ENCODE measurements at places on chromosomes 5 and 9.

DNA sequence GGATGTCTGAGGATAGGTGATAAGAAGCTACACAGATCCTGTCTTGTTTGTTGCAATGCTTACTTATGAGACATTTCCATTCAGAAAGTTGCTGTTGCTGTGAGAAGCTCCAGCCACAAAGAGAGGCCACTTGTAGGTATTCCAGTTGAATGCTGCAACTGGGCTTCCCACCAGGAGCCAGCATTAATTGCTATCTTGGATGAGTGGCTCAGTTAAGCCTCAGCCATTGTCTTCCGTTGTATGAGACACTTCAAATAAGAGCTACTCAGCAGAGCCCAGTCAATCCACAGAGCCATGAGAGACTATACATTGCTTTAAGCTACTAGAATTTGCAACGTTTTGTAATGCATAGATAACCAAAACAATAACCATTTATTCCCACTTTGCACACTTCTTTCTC is 104.3 kb upstream of the ARRDC3 start:
- DNase-seq, result no peak

GRCh38 chr5:10583663-10584572 is 20.0 kb downstream of the ANKRD33B start:
- no peak for DNase-seq

DNA sequence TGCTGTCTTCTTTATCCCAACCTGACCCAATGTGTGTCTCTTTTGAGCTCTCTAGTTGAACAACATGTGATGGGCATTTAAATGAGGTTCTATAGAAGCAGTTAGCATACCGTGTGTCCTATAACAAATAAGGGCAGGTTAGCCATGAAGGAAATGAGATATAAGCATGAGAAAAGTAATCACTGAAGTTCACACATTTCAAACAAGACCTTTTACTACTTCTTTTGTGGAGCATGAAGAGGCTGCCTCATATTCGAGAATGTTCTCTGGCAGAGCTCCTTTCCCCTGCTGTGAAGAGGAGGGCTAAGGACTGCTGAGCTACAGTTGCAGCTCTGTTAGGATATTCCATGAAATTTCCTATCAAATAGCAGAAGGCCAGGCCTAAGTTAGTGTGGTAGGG is 15.2 kb upstream of the SNCAIP start:
- DNase-seq, result no peak

- DNase-seq, result no peak
Observed at GRCh38 chr9:31034311-31034710, 1350.1 kb upstream of the ACO1 start.

- DNase-seq, result no peak
Observed at GRCh38 chr9:72925126-72925789, 27.6 kb downstream of the ALDH1A1 start.

DNA sequence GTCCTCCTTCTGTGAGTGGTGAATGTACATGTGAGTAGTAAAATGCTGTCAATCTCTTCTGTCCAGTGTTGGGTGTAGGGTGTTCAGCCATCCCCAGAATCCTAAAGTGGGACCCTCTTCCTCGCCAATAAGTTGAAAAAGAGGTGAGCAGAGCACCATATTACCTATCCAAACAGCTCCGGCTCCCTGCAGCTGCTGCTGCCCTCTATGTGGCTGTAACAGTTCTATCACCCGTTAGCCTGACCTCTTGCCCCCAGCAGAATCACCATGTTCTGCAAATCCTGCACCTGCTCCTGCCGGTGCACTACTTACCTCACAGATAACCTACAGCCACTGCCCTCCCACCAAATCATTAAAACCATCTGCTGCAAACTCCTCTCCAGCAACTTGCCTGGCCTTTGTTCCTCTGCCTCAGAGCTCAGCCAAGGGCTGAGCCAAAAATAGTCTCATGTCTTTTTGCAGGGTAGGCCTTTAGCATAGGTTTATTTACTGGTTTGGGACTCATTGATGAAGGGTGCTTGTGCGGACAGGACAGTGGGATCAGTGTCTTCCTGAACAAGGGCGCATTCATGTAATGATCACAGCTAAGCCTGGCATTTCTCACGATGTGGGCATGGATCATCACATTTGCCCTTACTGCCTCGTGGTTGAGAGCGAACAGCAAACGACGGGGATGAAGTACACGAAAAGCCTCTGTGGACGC is 49.6 kb upstream of the CCL21 start:
- no peak for DNase-seq

GRCh38 chr9:123550012-123550411 is 194.0 kb downstream of the CRB2 start:
- no peak for DNase-seq

DNA sequence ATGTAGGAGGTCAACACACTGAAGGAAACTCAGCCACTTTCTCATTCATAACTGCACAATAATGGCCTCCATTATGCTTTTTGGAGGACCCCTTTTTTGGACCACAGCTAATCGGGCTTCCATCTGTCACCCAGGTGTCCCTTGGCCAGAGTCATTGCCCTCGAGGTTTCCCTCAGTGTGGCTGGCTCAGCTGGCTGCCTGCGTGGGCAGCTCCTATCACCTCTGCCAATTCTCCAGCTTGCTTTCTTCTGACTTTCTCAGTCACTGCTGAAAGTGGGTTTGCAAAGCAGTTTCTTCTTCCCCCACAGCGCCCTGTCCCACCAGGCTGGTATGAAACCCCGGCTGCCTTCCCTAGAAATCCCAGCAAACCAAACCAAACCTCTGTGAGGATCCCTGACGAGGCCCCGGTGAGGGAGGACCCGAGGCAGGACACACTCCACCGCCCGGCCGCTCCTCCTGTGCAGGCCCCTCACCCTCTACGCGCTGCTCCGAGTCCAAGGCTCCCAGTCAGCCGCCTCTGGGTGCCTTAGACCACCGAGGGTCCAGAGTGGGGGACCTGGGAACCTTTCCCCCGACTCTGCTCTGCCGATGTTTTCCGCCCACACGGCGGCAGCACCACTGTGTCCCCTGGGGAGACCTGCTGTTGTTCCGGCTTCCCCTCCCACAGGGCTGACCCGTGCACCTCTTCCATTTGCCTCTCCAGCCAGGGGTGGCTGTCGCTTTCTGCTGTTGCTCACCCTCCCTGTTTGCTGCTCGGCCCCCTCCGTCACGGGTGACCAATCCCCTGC is 109.5 kb downstream of the TENT4A start:
- no peak for DNase-seq

- no peak for DNase-seq
Observed at GRCh38 chr5:54540286-54540685, 22.7 kb downstream of the SNX18 start.

GRCh38 chr5:96175090-96175489 is 213.4 kb upstream of the ELL2 start:
- DNase-seq, result no peak

DNA sequence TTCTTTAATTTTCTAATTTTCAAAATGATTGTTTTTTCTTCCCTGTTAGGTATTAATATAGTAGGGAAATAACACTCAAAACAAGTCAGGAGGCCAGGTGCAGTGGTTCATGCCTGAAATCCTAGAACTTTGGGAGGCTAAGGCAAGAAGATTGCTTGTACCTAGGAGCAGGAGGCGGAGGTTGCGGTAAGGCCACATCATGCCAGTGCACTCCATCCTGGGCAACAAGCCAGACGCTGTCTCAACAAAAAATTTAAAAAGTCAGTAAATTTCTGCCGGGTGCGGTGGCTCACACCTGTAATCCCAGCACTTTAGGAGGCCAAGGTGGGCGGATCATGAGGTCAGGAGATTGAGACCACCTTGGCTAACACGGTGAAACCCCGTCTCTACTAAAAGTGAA is 10.2 kb upstream of the CDK7 start:
- no peak for DNase-seq

- DNase-seq, result no peak
Observed at GRCh38 chr5:59698207-59699178, 195.0 kb downstream of the PDE4D start.

DNA sequence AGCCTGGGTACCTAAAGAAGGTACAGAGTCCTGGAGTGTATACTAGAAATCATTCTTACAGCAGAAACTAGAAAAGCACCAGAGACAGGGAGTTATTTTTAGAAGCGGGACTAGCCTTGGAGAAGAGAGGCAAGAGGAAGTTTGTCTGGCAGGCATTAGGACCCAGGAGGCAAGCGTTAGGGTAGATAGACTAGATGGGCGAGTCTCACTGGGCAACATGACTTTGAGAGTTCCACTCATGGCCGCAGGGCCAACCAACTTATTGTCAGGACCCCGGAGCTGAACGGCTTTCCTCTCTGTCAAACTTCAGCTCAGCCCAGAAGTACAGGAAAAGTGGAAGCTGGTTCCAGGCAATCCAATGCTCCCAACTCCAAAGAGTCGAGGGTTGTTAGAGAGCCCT is 34.1 kb upstream of the NPR3 start:
- DNase-seq, result no peak

DNA sequence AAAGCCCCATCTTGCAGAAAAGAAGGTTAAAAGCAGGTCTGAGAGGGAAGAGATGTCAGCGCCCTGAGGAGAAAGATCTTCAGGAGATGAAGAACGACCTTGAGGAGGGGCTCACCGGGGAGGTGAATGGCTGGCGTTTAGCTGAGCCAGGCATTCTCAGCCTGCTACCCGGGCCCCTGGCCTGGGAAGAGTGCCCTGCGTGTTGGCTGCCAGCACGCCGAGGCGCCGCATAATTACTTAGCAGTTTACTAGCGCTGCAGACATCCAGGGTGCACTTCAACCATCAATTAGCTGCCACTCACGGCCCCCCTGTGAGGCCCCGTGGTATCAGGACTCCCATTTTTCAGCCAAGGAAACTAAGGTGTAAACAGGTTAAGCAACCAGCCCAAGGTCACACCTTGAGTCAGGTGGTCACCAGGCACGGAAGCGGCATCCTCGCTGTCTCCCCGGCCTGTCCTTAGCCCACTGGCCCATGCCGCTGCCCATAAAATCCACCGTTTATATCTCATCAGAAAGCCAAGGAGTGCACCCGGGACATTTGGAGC is 551.9 kb downstream of the BNC2 start:
- DNase-seq, result no peak

DNA sequence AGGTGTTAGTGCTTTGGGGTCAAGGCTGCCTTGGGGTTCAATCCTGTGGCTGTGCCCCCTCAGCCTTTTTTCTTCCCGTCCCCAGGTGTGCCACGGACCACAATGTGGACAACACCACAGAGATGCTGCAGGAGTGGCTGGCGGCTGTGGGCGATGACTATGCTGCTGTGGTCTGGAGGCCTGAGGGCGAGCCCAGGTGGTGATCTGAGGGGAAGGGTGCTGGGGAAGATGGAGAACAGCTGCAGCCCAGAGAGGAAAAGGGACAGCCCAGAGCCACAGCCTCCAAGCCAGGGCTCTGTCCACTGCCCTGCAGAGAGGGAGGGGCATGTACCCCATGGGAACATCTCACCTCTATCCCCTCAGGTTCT is 2.1 kb downstream of the CERCAM start:
- no peak for DNase-seq

- DNase-seq, result peak; percentile 44
Observed at GRCh38 chr5:55936100-55936693, 58.6 kb downstream of the IL6ST start.

DNA sequence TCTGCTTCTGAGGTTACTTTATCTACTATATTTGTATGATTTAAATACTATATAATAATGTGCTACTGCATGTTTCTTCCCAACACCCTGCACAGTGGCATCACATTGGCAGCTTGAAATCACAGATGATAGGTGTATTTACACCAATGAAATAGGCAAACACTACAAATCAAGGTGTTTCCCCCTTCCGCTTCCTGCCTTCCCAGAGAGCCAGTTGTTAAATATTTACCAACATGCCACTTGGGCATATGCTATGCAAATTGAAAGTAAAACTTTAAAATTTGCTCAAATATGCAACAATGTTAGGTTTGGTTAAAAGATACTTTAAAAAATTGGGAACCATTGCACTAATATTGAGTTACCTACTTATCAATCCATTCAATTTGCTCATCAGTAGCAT is 58.2 kb upstream of the SMARCA2 start:
- DNase-seq, result no peak

GRCh38 chr9:13500034-13500433 is 220.5 kb upstream of the MPDZ start:
- no peak for DNase-seq

- DNase-seq, result no peak
Observed at GRCh38 chr9:7067169-7067568, 309.4 kb downstream of the KDM4C start.

DNA sequence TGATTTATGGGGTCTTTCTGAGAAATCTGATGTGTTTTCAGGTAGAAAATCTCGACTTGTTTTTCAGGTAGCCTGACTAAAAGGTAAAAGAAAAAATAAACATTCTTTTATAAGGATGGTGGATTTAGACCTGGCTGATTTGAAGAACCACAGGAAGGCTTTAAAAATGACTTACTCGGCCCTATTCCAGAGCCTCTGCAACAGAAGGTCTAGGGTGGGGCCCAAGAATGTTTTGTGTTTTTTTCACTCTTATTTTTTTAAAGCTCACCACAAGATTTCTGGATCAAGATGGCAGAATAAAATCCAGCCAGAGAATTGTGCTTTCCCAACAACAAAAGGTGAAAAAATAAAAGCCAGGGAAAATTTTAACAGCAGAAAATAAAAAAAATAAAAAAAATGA is 59.1 kb downstream of the FNBP1 start:
- DNase-seq, result no peak
